ENCODE measurements at places on chromosomes 2 and 18. TPM values are rescaled to one million over a fixed set of nuclear protein-coding genes. Genes with fewer than 3 reads are reported as not detected.

OSBPL6 gene
- total RNA-seq = 11.8 TPM

UGT1A10 gene
- not detected for total RNA-seq

VSNL1 gene
- not detected for total RNA-seq

TMEM17 gene
- 1.7 TPM for total RNA-seq

KLHL41 gene
- 0.29 TPM for total RNA-seq

CPO gene
- total RNA-seq = not detected

IL1F10 gene
- not detected for total RNA-seq

HOXD3 gene
- 11.2 TPM for total RNA-seq

FZD7 gene
- 0.27 TPM for total RNA-seq

SEPTIN2 gene
- total RNA-seq = 564 TPM

ALPP gene
- total RNA-seq = not detected

BMP10 gene
- not detected for total RNA-seq

ALPG gene
- not detected for total RNA-seq

ST8SIA3 gene
- total RNA-seq = not detected

SCG2 gene
- total RNA-seq = not detected

C2orf66 gene
- 0.40 TPM for total RNA-seq

TUBA4B gene
- not detected for total RNA-seq

SKOR2 gene
- not detected for total RNA-seq

LRRC30 gene
- total RNA-seq = not detected

LCT gene
- total RNA-seq = under 0.01 TPM

TRPM8 gene
- not detected for total RNA-seq

GEN1 gene
- total RNA-seq = 33.2 TPM

EEF1B2 gene
- total RNA-seq = 573 TPM

OTOS gene
- total RNA-seq = not detected

MATN3 gene
- total RNA-seq = 3.5 TPM

RGPD3 gene
- total RNA-seq = 0.53 TPM

TMEM182 gene
- total RNA-seq = 0.40 TPM

GPR45 gene
- total RNA-seq = not detected

RELCH gene
- total RNA-seq = 44.4 TPM

ATP9B gene
- 28.1 TPM for total RNA-seq

C1QL2 gene
- total RNA-seq = not detected

ACTR1B gene
- 41.9 TPM for total RNA-seq

ANKRD30BL gene
- not detected for total RNA-seq

ZNF385B gene
- not detected for total RNA-seq

GKN2 gene
- not detected for total RNA-seq

NGEF gene
- total RNA-seq = 0.50 TPM

SF3B1 gene
- total RNA-seq = 357 TPM

SAG gene
- not detected for total RNA-seq

PRADC1 gene
- 21.0 TPM for total RNA-seq

CGREF1 gene
- 1.3 TPM for total RNA-seq

ADD2 gene
- 7.3 TPM for total RNA-seq

POTEI gene
- total RNA-seq = 0.66 TPM

OTX1 gene
- 0.27 TPM for total RNA-seq

LIMS3 gene
- 5.3 TPM for total RNA-seq

CRYGC gene
- not detected for total RNA-seq
